MV-4-11 (cell line): ENCODE measurements at places on chromosomes 1 and 21.

DNA sequence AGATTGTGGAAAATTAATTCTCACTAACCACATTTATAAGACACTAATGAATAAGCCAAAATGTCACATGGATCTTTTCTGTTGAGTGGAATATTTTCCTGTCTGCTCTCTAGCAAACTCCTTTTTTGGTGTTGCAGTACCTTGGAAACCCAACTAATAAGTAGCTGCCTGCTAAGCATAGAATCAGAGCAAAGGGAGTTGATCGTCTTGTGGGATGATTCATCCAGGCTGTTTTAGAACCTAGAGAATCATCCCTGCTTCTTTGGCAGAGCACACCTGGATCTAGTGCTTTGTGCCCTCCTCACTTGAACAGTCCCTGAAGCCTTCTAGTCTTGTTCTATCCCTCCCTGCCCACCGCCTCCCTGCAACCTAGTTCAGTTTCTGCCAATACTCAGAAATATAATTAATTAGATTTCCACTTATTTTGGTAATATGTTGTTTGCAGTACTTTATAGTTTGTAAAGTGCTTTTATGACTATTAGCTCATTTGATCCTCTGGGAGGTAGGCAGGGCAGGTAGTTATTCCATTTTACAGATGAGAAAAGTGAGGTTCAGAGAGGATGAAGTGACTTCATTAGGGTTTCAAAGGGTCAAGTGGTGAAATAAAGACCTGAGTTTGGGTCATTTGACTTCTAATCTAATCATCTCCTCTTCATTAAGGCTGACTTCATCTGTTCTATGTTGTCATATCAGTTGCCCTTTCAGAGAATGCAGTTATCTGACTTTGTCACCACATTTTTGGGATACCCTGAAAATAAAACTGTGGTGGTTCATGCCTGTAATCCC lies 2.5 kb downstream of the AGO4 start:
- no peak for DNase-seq

- DNase-seq = no peak
Observed at GRCh38 chr21:45642122-45642813, 1.3 kb upstream of the PCBP3 start.

- no peak for DNase-seq
Observed at GRCh38 chr1:20035114-20035513, 34.9 kb upstream of the PLA2G5 start.

- DNase-seq = no peak
Observed at GRCh38 chr1:83055391-83056170, 943.4 kb downstream of the TTLL7 start.

DNA sequence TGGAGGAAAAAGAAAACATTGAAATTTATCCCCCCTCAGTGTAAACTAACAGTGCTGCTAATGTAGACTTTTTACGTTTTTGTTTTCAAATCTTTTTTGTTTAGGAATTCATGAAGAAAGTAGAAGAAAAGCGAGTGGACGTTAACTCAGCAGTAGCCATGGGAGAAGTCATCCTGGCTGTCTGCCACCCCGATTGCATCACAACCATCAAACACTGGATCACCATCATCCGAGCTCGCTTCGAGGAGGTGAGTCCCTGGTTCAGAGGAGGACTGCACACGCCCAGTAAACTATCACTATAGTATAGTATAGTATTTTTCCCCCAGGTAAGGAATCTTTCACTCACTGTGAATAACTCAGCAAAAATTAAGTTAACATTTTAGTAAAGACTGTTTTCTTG lies 37.8 kb upstream of the BMP8A start:
- DNase-seq = no peak

- DNase-seq = no peak
Observed at GRCh38 chr21:37622755-37623154, 256.2 kb downstream of the DYRK1A start.

DNA sequence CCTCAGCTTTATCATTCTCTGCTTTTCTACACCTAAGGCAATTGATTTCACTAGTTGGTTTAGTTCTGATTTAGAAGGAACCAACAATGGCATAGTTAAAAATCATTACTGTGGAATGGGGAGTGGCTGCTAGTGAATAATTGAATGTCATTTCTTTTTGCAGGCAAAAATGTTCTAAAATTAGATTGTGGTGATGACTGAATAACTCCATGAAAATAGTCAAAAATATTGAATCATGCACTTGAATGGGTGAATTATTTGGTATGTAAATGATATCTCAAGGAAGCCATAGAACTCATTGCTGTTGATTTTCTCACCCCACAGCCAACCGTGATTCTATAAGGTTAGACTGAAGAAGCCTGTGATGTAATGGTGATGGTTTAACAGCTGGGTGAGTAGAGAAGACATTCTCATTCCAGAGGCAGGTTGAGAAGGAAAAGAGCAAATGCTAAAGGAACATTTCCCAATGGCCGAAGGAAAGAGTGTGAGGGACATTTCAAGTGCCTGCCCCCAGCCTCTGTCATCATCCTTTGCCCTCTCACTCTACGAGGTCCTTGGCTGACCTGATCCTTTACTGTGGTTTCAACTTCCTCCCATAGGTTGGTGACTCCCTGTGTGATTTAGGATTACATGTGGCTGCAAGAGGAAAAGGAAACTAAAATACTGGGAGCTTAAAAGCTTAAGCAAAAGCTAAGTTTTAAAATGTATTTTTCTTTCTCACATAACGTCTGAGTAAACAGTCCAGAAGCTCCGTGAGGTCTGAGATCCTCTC lies 12.5 kb downstream of the OVAAL start:
- peak; percentile 95 for DNase-seq

DNA sequence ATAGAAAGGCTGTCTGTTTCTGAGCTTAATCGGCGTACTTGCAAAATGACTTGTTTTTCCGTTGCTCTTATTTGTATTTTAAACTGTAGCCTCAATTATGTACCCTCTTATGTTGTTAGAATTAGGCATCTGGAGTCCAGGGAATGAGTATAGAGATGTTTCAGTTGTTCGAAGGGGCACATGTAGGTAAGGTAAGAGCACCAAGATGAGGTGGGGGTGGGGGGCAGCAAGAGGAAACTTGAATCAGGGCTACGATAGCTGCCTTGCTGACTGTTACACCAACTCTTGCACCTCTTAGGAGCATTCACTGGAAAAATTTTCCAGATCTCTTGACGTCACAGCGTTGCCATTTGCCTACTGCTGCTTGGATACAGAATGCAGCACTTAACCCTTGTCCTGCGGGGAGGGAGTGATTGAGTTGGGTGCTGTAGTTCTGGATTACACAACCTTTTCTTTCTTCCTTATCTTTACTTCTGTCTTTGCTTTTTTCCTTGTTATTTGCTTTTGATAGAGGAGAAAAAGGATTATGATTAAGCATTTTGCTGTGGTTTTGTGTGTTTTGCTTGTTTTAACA lies 3.2 kb downstream of the ATP1B1 start:
- peak; percentile 52 for DNase-seq

- DNase-seq = peak; percentile 52
Observed at GRCh38 chr1:46642115-46642680, 25.6 kb upstream of the MOB3C start.
